Activated T-cell treated with anti-CD3 and anti-CD28 coated beads, Interleukin-2, amount 50 U/mL, for 72 hours (primary cell): ENCODE measurements at places on chromosomes 7 and 10.

GRCh38 chr10:13795653-13796555 lies 209.1 kb downstream of the PRPF18 start:
- no peak for DNase-seq

DNA sequence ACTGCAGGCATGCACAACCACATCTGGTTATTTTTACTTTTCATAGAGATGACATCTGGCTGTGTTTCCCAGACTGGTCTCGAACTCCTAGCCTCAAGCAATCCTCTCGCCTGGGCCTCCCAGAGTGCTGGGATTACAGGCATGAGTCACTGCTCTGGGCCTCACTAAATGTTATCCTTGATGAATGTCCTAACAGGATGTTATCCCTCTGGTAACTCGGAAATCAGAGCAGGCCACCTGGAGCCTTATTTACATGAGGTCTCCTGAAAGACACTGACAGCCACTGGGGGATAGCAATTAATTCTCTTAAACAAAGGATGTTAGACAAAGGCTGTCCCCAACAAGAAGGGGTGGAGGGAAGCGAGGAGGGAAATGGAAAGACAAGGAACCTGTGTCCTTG lies 4.5 kb upstream of the ZNF438 start:
- DNase-seq, result no peak

- no peak for DNase-seq
Measured at GRCh38 chr10:121332829-121333765, 265.1 kb downstream of the FGFR2 start.

DNA sequence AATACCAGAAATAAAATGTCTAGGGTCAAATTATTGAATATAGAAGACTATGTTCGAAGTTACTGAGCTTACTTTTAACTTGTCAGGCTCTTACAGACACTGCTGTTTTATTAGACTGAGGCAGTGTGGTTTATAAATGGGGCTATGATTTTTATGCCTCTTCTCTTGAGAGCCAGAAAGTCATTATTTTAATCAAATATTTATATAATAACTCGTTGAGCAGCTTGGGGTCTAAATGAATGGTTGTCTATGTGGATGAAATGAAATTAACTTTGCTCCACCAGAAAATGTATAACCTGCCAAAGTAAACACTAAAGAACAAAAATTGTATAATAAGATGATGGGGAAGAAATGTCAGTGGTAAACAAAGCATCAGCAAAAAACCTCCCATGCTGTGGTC lies 175.6 kb upstream of the THSD7A start:
- no peak for DNase-seq

GRCh38 chr10:92492748-92493240 lies 81.1 kb downstream of the IDE start:
- no peak for DNase-seq
